ENCODE measurements at places on chromosomes 3 and 15.

DNA sequence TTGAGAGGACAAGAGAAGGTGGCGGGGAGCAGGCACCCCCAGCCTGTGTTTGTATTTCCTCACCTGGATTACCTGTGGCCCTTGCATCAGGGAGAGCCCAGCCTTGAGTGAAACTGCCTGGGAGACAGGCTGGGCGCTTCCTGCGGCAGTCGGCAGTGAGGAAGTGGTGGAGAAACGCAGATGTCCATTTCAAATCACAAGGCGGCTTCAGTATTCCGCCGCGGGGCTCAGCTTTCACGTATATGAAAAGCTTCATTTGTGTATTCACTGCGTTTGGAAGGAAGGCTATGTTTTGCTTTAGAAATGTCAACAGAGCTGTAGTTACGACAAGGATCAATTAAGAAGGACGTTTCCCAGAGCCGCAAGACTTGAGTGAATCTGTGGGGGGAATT is 167.4 kb upstream of the CTDSPL start:
- DNase-seq = no peak

- DNase-seq = no peak
These were observed 108.3 kb upstream of the ETV5 start for GRCh38 chr3:186216900-186217819.

DNA sequence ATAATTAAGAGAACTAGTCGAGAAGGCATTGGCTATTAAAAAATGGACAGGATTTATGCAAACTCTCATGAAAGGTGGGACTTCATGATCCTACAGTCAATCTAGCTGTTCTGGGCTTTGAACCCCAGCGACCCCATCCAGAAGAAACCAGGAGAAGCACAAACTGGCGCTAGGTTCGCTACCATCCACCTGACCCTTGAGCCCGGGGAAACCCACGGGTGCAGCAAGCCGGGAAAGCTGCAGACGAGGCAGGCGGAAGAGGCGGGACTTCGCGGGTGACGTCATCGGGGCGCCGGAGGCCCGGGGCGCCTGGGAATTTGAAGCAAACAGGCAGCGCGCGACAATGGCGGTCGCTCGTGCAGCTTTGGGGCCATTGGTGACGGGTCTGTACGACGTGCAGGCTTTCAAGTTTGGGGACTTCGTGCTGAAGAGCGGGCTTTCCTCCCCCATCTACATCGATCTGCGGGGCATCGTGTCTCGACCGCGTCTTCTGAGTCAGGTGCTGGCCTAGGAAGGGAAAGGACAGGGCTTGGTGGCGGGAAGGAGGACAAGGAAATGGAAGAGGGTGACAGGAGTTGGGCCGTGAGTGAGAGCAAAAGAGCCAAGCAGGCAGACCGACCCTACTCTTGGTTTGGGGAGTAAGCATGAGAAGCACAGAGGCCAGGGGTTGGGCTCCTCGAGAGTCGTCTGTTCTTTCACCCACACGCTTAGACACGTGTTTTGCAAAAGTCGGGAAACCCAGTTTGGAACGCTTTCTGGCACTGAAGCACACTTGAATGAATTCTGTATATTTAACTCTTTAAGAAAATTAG is at the start of gene UMPS:
UMPS (plus strand) TSS at position 324 of the 812 bp plus-strand sequence; CDS start at position 344, 20 bp downstream.
- peak; percentile 84 for DNase-seq

DNA sequence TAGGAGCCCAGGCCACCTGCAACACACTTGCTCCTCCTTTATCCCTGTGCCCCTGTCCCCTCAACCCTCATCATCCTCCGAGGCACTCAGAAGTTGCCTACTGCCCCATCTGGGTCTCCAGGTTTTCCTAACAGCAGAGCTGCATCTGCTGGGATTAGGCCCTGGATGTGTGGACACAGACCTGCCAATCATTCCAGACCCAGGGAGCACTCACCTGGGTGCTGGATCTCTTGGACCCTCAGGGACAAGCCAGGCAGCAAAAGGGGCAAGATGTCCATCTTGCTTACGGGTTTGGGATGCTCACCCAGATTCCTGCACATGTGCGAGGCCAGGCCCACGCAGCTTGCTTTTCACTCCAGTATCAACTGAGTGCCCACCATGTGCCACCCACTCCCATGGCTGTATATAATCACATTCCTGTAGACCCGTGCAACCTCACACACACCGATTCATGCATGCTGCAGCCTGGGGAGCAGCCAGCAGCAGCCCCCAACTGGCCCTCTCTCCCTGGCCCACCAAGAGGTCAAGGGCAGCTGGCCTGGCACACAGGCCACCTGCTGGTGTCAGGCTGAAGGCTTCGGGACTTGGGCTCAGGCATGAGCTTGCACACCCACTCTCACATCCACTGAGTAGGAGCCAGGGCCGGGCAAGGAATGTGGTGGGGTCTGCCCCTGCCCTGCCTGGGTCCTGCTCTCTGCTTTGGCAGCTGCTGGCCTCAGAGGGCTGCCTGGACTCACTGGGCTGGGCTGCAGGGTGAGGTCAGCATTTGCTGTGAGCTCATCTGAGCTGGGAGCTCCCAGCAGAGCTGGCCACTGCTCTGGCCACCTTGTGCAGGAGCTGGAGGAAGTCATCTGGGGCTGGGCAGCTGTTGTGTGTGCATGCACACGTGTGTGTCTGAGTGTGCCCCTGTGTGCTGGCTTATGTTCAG is 14.9 kb downstream of the PRKCD start:
- DNase-seq = no peak

GRCh38 chr15:91068436-91068835 is 31.6 kb upstream of the SV2B start:
- no peak for DNase-seq

- peak; percentile 85 for DNase-seq
These were observed 56.5 kb downstream of the DCLK3 start for GRCh38 chr3:36707623-36708409.

DNA sequence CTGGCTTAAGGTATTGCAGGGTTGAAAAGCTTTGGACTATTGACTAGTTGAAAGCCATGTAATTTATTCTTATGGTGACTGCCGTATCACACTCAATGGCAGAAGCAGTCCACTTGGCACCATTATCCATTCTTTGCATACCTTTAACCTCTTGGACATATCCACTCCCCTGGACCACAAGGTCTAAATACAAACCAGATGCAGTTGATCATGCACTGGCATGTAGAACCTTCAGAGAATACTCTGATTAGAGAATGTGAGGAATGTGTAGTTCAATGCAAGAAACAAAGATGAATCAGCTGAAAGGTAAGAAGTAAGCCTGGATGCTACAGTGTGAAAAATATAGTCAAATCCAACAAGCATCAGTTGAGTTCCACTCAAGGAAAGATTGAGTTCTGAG is 93.1 kb downstream of the FRMD5 start:
- DNase-seq = no peak

GRCh38 chr3:194640829-194641228 is 7.6 kb upstream of the TMEM44 start:
- no peak for DNase-seq

DNA sequence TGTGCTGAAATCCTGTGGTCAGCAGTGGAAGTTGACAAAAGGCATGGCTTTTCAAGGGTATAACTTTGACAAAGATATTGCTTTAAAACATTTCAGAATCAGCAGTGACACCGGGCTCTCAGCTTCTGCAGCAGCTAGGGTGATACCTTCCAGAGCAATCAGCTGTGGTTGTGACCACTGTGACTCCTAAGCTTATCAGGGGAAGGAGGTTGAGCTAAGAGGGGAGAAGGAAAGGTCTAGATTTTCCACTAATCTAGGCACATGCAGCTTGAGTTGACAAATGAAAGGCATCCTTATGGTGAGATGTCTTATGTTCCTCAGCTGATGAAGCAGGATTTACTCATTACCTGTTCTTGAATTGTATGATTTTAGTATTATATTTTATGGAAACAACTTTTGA is 16.3 kb upstream of the LRRFIP2 start:
- DNase-seq = no peak

GRCh38 chr3:23172059-23172458 is 31.1 kb upstream of the UBE2E2 start:
- DNase-seq = no peak

DNA sequence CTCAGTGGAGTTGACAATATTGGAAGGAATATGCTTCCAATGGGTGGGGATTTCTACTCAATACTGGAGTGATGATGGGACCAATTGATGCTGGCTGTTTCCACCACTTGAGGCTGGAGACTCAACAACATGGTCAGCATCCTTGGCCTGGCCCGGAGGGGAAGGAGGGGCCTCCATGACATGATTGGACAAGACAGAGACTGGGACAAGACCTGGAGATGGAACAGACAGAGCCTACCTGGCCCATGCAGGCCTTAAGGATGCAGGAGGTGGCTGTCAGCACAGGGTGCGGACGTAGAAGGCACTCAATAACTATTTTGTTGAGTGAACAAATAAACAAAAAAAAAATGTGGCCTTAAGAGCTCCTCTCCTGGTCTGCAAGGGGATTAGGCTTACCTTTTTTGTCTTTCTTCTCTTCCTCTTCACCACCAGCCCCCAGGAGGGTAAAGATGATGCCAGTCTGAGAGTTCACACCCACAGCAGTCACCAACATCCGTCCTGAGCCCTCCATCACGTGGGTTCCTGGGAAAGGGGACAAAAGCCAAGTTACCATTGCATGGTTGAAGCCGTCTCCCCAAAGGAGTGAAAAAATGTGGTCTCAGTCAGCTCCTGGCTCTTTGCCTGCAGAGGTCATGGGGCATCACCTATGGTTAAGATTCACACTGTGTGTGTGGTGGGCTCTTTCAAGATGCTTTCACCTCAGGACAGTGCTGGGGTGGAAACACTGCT is 67.1 kb upstream of the SEC13 start:
- no peak for DNase-seq

DNA sequence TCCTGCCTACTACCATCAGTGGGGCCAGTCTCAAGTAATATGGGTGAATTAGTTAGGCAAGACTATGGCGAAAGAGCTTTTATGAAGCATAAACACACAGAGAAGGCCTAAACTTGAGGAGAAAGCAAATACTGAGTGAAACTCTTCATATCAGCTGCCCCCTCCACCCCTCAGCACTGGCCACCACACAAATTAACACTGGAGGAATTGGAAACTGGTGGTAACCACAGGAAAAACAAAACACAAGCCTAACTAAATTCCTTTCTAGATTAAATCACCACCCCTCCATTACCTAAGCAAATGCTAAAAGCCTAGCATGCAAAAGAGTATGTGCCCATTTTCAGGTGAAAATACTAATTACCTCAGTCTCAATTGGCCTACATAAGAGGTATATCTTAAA is 774.7 kb upstream of the NECTIN3 start:
- DNase-seq = no peak

DNA sequence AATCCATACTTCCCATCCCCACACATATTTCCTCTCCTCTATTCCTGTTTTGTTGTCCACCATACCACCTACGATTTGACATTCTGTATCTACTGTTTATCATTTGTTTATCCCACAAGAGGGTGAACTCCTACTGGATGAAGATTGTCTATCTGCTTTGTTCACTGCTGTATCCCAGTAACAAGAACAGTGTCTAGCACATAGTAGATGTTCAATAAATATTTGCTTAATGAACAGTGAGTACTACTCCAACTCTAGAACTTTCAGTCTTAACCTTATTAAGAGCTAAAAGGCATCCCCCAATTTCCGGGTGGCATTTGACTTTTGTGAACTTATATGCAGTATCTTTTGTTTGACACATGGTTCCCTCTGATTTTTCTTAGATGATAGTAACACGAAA is 1.3 kb downstream of the PYGO1 start:
- DNase-seq = no peak

GRCh38 chr3:156865732-156866131 is 39.6 kb downstream of the LEKR1 start:
- DNase-seq = no peak

GRCh38 chr3:187777331-187777941 is 32.2 kb upstream of the BCL6 start:
- peak; percentile 97 for DNase-seq

DNA sequence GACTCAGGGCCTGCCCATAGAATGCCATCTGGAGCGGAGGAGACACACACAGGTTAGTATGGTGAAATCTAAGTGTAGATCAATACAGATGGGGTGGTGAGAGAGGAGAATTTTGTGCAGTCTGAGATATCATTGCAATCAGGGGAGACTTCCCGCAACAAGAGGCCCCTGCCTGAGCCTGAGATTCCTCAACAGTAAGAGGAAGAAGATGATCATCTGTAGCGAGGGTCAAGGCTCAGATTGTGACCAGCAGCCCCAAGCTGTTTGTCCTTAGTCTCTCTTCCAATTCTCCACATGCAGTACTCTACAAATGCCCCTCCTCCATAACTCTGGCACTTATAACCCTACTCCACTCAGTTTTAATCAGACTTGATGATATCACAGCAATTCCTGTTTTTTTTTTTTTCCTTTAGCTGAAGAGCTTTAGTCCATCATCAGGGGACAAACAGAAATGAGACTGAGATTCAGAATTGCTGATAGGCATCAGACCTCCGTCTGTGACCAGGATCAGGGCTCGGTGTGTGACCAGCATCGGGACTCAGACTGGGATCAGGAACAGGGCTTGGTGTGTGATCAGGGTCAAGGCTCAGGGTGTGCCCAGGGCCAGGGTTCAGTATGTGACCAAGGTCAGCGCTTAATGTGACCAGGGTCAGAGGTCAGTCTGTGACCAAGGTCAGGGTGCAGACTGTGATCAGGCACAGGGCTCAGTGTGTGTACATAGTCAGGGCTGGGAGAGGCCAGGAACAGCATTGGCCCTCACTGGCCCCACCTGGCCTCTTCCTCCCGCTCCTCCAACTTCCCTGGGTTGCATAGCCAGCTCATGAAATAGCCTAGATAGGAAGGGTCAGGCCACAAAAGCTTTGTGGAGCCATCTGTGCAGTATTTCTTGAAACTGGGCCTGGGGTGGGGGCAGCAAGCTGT is 14.1 kb downstream of the LOXL1 start:
- DNase-seq = no peak

DNA sequence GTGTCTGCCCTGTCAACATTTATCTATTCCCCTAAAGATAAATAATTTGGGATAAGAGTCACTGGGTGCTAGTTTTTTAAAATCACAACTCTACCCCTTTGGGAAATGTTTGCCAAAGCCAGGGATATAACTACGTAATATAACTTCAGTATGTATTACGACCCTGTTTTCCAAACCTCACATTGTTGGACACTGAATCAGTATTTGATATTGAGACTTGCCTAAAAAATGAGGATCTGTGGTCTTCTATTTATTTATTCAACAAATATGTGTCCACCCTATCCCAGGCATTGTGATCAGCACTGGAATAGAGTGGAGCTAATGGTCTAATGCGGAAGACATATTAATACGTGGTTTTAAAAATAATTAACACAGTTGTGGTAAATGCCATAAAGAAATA is 4.5 kb upstream of the MGA start:
- no peak for DNase-seq

DNA sequence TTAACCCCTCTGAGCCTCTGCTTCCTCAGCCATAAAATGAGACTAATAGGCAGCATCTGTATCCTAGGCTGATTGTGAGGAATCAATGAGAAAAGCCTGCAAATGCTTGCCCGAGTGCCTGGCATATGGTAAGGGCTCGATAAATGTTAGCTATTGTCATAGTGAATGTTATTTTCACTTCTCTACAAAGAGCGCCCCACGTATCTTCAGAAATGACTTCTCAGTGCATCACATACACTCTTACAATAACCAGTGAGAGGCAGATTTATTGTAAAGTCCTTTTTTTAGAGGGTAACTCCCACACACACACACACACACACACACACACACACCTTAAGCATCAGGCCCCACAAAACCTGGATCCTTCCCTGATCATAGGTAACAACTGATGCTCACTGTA is 60.5 kb upstream of the SPATA12 start:
- DNase-seq = no peak
